ENCODE measurements at places on chromosomes 3 and 15.
A peak's percentile ranks its signal among the peaks of the same experiment; 100 is the strongest.

DNA sequence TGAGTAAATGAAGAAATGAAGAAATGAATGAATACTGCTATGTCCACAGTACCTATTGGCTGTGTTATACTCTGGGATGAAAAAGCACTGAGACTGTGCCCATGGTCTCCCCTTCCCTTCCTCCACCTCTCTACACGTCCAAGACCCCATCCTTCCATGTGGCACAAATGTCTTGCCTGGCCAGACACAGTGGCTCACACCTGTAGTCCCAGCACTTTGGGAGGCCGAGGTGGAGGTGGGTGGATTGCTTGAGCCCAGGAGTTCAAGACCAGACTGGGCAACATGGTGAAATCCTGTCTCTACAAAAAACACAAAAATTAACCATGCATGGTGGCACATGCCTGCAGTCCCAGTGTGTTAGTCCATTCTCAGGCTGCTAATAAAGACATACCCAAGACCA lies 200.1 kb downstream of the FAM43A start:
- no peak for DNase-seq

DNA sequence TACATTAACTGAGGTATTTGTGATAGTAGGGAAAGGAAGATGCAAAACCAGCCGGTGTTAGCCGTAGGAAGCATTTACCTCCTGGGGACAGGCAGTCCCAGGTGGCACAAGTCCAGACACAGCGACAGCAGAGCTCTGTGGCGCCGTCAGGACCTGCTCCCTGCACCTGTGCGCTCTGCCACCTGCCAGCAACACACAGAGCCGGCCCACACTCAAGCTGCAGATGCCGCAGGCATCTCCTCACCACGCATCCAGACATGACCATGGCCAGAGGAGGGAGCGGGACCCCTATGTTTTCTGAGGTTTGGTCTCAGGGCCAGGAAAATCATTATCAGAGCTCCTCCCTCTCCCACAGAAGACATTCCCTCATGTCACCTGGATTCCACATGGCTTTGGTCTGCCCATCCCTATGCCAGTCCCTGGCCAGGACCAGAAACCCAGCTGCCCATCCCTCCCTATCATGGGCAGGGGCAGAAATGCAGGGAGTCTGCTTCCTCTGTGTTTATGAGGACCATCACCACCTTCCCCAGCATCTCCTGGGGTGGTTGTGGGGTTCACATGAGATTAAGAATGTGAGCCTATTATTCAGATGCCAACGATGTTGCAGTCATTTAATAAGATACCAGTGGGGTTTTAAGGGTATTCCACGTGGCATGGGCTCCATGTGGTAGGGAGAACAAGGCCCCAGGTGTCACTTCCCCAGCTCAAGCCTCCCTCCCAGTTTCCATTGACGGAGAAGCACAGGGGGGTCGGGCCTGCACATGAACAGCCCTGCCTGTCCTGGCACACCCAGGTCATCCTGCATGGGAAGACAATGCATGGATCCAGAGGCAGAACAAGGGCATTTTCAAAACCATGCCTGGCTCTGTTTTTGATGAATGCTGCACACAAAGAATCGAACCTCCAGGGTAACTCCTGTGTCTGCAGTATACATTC lies 251.1 kb downstream of the OCA2 start:
- no peak for DNase-seq

DNA sequence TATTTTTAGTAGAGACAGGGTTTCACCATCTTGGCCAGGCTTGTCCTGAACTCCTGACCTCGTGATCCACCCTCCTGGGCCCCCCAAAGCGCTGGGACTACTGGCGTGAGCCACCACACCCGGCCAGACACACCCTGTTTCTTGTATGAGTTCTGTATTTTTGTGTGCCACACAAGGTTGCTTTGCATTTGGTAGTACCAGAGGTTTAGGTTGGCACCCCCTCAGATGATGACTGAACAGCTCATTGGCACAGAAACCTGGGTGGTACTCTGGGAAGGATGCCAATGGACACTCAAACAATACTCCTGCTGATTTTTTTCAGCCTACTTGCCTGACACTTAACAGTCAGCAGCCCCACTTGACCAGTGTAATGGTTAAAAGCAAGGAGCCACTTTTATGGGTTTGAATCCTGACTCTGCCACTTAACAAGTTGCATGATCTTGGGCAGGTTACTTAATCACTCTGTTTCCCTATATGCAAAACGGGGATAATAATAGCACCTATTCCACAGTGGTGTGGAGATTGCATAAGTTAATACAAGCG lies 39.2 kb upstream of the BCL2A1 start:
- DNase-seq = peak; percentile 73

GRCh38 chr15:38229705-38230310 lies 22.8 kb upstream of the SPRED1 start:
- DNase-seq = peak; percentile 18

DNA sequence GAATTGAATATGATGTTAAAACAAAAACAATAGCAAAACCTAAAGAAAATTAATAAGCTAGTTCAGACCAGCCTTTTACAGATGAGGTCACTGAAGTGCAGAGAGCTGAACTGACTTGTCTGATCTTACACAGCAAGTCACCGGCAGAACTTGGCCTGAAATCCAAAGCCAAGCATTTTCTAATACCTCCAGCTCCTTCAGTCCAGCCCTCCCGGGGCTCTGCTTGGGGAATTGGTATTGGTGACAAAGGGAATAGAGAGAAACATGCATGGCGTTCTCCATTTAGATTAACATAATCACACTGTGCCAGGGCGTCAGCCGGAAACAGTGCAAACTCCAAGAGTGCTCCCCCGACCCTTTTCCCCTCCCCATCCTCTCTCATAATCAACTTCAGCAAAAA lies 14.1 kb upstream of the ZSCAN2 start:
- no peak for DNase-seq

DNA sequence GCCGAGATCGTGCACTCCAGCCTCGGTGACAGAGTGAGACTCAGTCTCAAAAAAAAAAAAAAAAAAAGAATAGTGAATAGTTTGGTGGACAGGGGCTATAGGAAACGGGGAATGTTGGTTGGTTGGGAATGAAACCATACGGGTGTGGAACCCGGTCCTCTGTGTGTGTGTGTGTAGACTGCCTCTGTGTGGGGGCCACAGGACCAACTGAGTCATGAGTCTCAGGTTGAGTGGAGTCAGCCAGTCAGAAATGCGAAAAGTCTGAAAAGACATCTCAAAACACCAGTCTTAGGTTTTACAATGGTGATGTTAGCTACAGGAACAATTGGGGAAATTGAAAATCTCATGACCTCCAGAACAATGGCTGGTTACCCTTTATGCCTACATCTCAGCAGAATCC lies 44.5 kb downstream of the ZDHHC19 start:
- no peak for DNase-seq

DNA sequence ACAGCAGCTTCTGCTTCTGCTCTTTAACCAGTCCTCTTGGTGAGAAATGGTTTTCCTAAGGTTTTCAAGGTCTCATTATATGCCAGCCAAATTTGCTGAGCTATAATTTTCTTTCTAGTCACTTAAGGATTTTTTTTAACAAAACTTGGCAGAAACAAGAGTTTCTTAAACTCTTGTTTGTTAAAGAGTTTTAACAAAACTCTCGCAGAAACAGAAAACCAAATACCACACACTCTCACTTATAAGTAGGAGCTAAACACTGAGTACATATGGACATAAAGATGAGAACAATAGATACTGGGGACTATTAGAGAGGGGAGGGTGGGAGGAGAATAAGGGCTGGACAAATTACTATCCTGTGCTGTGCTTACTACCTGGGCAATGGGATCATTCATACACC lies 908.3 kb downstream of the TUSC7 start:
- DNase-seq = no peak

- no peak for DNase-seq
These were observed 560.5 kb upstream of the ZNF717 start for GRCh38 chr3:76345878-76346277.

DNA sequence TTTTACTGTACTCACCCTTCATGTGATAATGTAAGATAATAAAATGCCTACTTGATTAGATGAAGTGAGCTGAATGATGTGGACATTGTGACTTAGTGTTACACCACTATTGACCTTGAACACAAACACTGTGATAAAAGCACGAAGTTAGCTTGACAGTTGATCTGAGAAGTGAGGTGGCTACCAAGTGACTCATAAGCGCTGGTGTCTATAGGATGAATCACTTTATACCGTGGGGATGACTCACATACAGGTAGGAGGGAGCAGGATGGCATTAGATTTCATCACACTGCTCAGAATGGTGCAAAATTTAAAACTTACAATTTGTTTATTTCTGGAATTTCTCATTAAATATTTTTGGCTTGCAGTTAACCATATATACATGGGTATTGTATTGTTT lies 174.7 kb upstream of the CNTN3 start:
- DNase-seq = no peak
